Mesenchymal stem cell (in vitro differentiated cells and primary cell): ENCODE measurements at places on chromosomes 12 and 14.

DNA sequence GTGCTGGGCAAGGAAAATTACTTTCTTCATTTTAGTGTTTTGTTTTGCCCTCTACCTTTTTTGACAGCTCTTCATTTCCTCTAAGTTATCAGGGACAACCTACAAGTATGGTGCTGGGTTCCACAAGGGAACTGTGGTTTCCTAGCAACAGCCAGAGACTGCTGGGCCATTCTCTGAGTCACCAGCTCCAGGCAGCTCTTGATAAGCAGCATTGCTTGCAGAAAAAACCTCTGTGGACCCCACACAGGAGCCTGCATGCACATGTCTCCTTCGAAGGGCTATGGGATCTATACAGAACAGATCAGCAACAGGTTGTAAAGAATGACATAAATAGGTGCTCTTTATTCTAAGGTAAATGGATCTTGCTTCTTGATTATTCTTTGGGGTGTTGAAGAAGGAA lies 81.0 kb upstream of the CCDC196 start:
- no peak for DNase-seq

DNA sequence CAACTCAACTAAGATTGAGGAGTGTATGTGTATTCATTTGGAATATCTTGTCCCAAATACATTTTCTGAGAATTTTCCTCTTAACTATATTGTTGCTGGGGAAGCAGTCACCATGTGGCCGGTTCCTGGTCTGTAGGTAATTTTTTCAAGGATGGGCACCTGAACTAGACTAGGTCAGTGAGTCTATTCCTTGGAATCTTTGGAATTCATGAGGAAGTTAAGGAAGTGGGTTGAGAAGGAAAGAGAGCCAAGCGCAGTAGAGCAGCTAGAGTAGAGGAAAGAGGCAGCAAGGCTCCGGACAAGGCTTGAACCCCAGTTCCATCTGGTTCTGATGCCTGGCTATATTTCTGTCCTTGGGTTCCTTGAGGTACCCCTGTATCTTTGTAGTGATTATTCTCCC lies 183.7 kb downstream of the DACT1 start:
- DNase-seq: no peak

- no peak for DNase-seq
Observed at GRCh38 chr14:50541159-50541567, 8.8 kb upstream of the MAP4K5 start.

- DNase-seq: no peak
Observed at GRCh38 chr12:93984005-93984404, 164.4 kb upstream of the PLXNC1 start.

GRCh38 chr12:51429700-51430099 lies 5.1 kb downstream of the SLC4A8 start:
- no peak for DNase-seq

- DNase-seq: peak; percentile 24
Observed at GRCh38 chr12:19848421-19848820, 409.1 kb downstream of the AEBP2 start.

DNA sequence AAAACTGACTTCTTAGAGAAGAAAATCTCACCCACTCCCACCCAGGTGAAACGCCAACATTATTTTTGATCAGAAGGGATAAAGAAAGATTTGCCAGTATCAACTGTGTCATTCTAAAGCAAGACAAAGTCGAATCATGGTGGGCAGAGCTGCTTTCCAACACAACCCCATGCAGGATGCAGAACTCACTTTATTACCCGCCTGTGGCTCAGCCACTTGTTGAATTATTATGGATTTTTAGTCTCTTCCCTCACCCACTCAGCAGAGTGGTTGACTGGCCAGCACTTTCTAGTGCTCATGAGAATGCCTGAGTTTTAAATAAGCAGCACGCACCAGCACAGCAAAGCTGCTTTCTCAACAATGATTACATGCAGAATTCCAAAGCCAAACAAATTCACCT lies 32.1 kb downstream of the CRACR2A start:
- no peak for DNase-seq

- DNase-seq: no peak
Observed at GRCh38 chr12:91194500-91194899, 11.9 kb upstream of the DCN start.

DNA sequence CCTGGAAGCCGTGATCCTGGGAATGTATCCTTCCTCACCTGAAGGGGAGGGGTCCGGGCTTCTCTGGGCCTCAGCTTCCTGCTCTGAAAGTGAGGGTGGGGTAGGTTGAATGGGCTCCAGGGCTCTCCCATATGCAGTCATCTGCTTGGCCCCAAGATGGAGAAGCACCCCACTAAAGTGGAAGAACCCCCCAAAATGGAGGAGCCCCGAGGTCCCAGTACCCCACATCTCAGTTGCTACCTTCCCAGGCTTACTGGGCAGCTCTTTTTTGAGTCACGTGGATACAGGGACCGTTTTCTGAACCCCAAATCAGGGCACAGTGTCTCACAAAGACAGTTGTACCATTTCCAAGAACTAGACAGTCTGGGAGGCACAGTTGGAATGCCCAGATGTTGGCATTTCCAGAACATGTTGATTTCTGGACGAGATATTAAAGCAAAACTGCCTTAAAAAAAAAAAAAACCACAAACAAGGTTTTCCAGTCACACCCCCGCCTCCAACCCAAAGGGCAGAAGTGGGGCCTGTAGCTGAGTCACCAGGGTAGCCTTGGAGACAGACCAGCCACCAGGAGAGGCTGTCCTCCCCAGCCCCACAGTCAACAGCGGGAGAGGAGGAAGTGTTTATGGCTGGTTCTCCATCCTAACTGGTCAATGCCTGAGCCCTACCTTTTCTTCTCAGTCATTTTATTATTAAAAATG lies 12.1 kb downstream of the VASH1 start:
- DNase-seq: peak; percentile 95

- DNase-seq: no peak
Observed at GRCh38 chr14:64935508-64935907, 7.0 kb downstream of the GPX2 start.

- DNase-seq: no peak
Observed at GRCh38 chr12:116320791-116321217, 43.3 kb upstream of the MED13L start.

DNA sequence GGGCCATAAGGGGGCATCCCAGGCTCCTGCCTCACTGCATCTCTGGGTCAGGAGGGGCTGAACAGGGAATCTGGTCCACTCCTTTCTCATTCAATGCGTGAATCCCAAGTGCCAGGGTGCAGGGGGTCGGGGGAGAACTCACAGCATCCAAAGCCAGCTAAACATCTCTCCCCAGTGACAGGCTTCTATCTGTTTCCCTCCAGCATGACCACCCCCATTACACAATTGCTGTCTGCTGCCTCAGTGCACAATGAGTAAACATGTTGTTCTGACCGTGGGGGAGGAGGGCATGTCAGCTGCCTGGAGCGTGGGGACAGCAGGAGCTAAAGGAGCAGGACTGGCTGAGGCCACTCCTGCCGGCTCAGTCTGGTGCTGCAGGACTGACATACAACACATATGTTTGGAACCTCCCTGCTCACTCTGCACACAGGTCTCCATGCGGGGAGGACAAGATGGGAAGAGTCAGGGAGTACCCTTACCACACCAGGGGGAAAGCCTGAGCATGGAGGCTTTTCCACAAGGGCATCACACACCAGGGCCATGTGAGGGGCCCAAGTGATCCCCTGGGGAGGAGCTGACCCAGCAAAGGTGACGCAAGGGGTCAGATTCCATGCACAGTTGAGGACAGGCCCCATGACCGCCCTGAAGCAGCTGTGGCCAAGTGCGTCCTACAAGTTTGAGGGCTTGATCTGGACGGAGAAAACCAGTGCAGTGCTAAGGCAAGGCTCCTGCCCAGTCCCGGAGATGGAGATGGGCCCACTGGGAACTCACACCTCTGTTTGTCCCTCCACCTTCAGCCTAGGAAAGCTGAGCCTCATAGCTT lies 1.4 kb downstream of the TNS2 start:
- DNase-seq: peak; percentile 96

DNA sequence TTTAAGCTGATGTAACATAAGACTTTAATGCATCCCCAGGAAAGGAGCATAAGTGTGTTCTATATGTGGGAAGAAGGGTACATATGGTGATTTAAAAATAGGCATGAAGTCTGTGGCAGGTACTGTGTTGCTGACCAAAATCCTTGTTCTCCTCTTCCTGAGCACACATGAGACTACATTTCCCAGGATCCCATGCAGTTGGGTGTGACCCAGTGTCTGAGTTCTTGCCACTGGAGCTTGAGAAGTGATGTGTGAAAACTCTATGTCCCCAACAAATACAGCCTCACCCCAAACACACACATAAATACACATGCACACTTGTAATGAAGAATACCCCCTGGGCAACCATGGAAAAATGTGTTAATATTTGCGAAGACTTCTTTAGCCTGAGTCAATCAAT lies 8.5 kb upstream of the SMIM10L1 start:
- DNase-seq: no peak

- no peak for DNase-seq
Observed at GRCh38 chr12:75162845-75163244, 46.8 kb downstream of the KCNC2 start.

GRCh38 chr12:49388682-49389386 lies 21.6 kb downstream of the SPATS2 start:
- no peak for DNase-seq

DNA sequence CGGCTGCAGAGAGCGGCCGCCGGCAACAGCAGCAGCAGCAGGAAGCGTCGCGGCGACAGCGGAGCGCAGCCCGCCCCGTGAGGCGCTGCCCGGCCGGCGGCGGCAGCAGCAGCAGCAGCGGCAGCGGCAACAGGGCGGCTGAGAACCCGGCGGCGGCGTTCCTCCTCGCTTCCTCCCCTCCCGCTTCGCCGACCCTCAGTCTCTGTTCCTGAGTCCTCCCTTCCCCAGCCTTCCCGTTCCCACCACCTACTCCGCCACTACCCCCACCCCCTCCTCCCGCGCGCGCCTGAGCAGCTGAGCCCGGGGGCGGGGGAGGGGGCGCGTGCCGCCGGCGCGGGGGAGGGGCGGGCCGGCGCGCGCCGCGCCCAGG lies 310 bp downstream of the BICDL1 start:
- DNase-seq: peak; percentile 47

GRCh38 chr14:66105815-66106214 lies 380.4 kb upstream of the CCDC196 start:
- peak; percentile 15 for DNase-seq

- no peak for DNase-seq
Observed at GRCh38 chr14:74610866-74611649, 979 bp downstream of the LTBP2 start.

GRCh38 chr12:52442600-52443061 lies 8.5 kb upstream of the KRT75 start:
- DNase-seq: peak; percentile 10

DNA sequence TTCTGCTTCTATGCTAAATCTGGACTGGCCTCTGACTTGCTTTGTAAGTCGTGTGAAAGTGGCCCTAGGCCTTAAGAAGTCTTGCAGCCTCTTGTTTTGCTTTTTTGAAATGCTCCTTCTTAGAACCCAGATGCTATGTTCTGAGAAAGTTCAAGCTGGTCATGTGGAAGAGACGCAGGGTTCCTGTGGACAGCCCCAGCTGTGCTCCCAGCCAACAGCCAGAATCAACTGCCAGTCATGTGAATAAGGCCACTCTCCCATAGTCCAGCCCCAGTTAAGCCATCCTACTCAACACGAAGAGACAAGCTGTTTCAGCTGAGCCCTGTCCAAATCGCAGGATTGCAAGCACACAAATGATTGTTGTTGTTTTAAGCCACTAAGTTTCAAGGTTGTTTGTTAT lies 37.3 kb upstream of the TBPL2 start:
- DNase-seq: no peak

GRCh38 chr14:97827746-97828145 lies 1030.6 kb downstream of the VRK1 start:
- no peak for DNase-seq

- no peak for DNase-seq
Observed at GRCh38 chr14:64966976-64967375, 5.2 kb downstream of the RAB15 start.

- peak; percentile 11 for DNase-seq
Observed at GRCh38 chr12:29427964-29428363, 47.0 kb upstream of the ERGIC2 start.

DNA sequence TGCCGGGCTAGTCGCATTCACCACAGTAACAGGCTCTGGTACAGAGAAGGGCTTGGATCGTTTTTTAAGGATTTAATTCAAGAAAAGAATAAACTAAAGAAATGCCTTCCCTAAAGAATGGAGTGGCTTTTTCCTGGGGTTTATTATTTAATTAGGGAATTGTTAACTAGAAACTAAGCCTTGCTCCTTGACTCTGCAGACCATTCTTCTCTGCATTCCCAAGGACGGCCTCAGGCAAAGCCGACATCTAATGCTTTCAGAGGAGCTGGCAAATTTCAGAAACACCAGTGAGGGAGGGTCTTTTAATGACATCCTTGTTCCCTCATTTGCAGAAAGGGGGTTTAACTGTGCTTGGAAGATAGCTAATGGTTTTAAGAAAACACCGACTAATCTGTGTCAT lies 174.0 kb downstream of the EGLN3 start:
- DNase-seq: no peak

GRCh38 chr14:104803912-104804410 lies 3.1 kb downstream of the ZBTB42 start:
- no peak for DNase-seq
